Stomach (tissue), 19 donors: ENCODE measurements at places on chromosomes 2 and 18.
A peak's percentile ranks its signal among the peaks of the same experiment; 100 is the strongest.

GRCh38 chr18:52748343-52748742, 408.3 kb downstream of the DCC start:
- no peaks in the 10 kb centered on the region for H3K36me3 ChIP-seq
- DNase-seq, result no peak
- no peaks in the 10 kb centered on the region for H3K27me3 ChIP-seq
- H3K4me3 ChIP-seq, result no peak overlapping the region
- H3K4me1 ChIP-seq, result no peaks in the 10 kb centered on the region

DNA sequence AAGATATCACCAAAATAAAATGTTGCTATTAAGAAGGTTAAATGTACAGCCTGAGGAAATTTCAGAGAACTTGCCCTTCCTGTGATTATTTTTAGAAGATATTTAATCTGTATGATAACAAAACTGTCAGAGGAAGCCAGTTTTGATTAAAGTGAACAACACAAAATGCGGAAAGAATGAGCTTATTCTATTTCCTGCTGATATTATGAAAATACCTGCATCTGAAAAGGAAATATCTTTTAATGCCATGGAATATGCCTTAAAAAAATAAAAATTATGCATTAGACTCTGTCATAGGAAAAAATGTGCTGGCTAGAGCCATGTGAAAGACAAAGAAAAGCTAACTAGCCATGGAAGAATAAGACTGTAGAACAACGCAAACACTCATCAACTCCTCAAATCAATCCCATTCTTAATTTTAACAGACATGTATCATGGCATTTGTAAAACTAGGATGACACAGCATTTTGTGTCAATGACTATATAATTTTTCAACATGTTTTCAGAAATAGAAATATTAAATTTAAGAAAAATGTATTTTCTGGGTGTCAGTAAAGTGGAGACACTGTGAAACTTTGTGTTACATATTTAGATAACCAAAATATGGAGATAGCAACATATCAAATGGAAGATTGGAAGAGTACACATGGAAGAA, 1768.2 kb downstream of the SUCLG1 start:
- H3K36me3 ChIP-seq, result no peaks in the 10 kb centered on the region
- H3K4me1 ChIP-seq, result no peaks in the 10 kb centered on the region
- DNase-seq, result no peak
- no peaks in the 10 kb centered on the region for H3K27me3 ChIP-seq
- no peak overlapping the region for H3K4me3 ChIP-seq
- no peak overlapping the region for H3K27ac ChIP-seq

GRCh38 chr2:233354971-233355574, 779 bp downstream of the DGKD start:
- peak overlapping the region; percentile 67 for H3K4me3 ChIP-seq
- H3K27ac ChIP-seq, result peak overlapping the region; percentile 15
- peaks cover 37% of the 10 kb centered on the region for H3K4me1 ChIP-seq
- DNase-seq, result peak; percentile 60
- H3K27me3 ChIP-seq, result no peaks in the 10 kb centered on the region

- no peak for DNase-seq
- no peaks in the 10 kb centered on the region for H3K27me3 ChIP-seq
- H3K27ac ChIP-seq, result no peak overlapping the region
- H3K4me1 ChIP-seq, result peaks cover 9% of the 10 kb centered on the region
These were observed 133.1 kb downstream of the SH3RF3 start for GRCh38 chr2:109261906-109262631.

GRCh38 chr2:176405477-176405876, 136.2 kb downstream of the MTX2 start:
- no peak for DNase-seq
- no peaks in the 10 kb centered on the region for H3K27me3 ChIP-seq
- H3K4me3 ChIP-seq, result no peak overlapping the region
- no peaks in the 10 kb centered on the region for H3K36me3 ChIP-seq
- H3K4me1 ChIP-seq, result no peaks in the 10 kb centered on the region
- H3K27ac ChIP-seq, result no peak overlapping the region

GRCh38 chr2:119114266-119114665, 44.3 kb downstream of the C1QL2 start:
- no peak overlapping the region for H3K4me3 ChIP-seq
- no peaks in the 10 kb centered on the region for H3K27me3 ChIP-seq
- H3K27ac ChIP-seq, result no peak overlapping the region
- no peaks in the 10 kb centered on the region for H3K36me3 ChIP-seq
- no peaks in the 10 kb centered on the region for H3K4me1 ChIP-seq
- no peak for DNase-seq

DNA sequence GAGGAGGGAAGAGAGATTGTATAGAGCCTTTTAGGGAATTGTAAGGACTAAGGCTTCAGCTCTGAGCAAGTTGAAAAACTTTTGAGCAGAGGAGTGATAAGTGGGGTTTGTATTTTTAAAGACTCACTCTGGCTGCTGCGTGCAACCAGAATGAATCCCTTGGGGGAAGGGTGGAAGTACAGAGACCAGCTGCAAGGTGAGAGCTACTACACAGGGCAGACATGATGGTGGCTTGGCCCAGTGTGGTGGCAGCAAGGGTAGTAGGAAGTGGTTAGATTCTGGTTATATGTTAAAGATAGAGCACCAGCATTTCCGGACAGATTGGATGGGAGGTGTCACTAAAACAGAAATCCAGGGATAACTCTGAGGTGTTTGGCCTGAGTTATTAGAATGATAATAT, 10.1 kb upstream of the SESTD1 start:
- H3K36me3 ChIP-seq, result no peaks in the 10 kb centered on the region
- no peaks in the 10 kb centered on the region for H3K27me3 ChIP-seq
- peak; percentile 48 for DNase-seq
- H3K27ac ChIP-seq, result peak overlapping the region; percentile 20

DNA sequence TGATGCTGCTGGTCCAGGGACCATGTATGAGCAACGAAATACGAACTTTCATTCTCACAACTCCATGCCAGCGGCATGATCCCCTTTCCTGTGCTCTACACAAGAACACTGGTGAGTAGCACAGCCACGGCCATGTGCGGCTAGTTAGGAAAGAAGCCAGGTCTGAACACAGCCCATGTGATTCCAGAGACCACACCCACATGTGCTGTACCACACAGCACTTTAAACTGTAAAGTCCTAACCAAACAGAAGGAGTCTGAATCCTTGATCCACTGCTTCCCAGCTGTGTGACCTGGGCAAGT, 33.0 kb upstream of the ACAA2 start:
- peak; percentile 39 for DNase-seq
- H3K27ac ChIP-seq, result no peak overlapping the region
- H3K4me1 ChIP-seq, result peaks cover 26% of the 10 kb centered on the region
- no peak overlapping the region for H3K4me3 ChIP-seq
- no peaks in the 10 kb centered on the region for H3K27me3 ChIP-seq
- H3K36me3 ChIP-seq, result peaks cover 25% of the 10 kb centered on the region

DNA sequence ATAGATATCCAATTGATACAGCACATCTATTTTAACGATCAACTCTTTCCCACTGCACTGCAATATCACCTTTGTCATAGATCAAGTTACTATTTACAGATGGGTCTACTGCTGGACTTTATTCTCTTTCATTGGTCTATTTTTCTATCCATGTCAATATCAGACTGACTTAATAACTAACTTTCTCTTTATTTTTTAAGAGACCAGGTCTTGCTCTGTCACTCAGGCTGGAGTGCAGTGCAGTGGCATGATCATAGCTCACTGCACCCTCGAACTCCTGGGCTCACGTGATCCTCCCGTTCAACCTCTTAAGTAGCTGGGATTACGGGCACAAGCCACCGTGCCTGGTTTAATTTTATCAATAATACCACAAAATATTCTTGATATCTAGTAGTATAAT, 71.2 kb downstream of the TLK1 start:
- no peak overlapping the region for H3K27ac ChIP-seq
- no peak for DNase-seq
- no peaks in the 10 kb centered on the region for H3K36me3 ChIP-seq
- H3K4me1 ChIP-seq, result no peaks in the 10 kb centered on the region
- H3K4me3 ChIP-seq, result no peak overlapping the region
- H3K27me3 ChIP-seq, result no peaks in the 10 kb centered on the region
